ENCODE measurements at places on chromosomes 1 and 21.

- DNase-seq: no peak
Observed at GRCh38 chr1:238900334-238900865, 486.0 kb upstream of the CHRM3 start.

DNA sequence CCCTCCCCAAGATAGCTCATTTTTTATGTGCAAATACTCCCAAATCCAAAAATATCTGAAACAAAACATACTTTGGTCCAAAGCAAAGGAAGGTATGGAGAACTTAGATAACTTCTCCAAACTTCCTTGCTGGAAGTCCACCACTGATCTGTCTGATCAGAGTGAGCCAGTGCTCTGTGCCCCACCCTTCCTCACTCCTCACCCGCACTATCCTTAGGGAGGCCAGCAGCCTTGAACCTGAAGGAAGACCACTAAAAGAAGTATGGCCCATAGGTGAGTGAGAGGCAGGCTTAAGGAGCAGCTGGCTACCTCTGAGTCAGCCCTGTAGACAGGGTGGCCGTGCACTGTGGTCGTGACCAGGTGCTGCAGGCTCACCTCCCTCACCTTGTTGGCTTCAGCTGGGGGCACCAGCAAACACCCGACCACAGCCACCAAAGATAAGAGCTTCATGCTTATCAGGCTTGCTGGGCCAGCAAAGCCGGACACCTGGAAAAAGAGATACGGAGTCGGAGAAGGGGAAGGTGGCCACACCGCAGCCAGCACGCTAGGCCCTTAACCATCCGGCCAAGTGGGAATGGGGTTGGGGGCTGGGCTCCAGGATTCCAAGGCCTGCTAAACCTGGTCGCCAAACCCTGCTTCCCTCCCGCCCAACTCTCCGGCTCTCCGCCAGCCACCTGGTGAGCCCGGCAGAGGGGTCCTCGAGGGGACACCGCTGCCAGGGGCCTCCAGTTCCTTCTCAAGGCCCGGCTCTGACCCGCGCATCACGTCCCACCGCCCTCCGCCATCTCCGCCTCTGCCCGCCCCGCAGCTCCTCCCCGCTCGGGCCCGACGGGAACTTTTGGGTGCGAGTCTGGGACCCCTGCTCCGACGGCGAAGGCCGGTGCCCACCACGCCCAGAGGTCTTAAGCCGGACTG is 543 bp downstream of the TMEM9 start:
- no peak for DNase-seq

GRCh38 chr1:168373869-168374268 is 93.2 kb downstream of the TBX19 start:
- no peak for DNase-seq

DNA sequence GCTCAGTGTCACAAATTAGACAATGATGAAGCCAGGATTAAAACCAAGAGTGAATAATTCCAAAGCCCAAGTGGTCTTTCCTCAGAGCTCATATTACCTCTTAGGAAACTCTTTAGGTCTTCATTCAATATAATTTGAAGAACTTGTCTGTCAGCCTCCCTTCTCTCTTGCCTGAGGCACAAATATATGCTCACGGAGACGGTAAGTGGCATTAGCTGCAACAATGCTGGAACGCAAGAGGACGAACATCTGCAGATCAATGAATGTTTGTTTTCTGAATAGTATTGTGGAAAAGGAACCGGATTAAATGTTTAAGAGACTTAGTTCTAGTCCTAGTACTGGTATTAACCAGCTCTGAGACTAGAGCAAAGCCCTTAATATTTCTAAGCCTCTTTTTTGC is 39.7 kb upstream of the LYST start:
- no peak for DNase-seq

DNA sequence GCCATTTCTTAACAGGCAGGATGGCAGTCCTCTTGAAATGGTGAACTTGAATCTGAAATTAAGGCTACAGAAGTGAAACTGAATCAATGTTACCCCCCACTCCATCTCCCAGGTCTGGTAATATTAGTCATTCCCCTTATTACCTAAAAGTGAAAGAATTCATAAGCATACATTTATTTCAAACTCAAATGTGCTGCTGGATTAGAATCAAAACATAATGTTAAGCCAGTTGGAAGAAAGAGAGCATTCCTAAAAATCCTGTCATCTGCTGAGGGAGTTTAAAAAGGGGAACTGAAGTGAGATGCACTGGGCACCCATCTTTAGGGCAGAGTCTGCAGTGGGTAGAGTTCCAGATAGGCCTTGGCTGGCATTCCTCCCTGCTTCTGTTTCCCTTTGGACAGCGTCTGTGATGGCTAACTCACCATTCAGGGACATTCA is 17.4 kb downstream of the KIAA0319L start:
- DNase-seq: no peak

DNA sequence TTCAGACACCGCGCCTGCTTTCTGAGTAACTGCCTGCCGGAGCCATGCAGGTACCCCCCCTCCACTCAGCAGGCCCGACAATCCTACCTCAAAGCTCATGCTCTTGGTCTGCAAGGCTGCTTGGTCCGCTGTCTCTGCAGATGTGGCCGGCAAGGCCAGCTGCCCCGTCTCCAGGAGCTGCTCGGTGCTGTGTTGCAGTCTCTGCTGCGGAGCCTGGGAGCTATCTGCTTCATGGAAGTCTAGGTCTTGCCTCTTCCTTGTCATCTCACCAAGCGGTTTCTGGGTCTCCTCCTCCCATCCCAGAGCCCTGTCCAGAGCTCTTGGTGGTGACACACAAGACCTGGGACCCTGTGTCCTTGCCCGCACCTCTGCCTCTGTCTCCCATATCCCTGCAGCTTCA is 24.0 kb upstream of the GNPAT start:
- DNase-seq: no peak

- no peak for DNase-seq
Observed at GRCh38 chr21:37748351-37748750, 167.9 kb downstream of the KCNJ6 start.

DNA sequence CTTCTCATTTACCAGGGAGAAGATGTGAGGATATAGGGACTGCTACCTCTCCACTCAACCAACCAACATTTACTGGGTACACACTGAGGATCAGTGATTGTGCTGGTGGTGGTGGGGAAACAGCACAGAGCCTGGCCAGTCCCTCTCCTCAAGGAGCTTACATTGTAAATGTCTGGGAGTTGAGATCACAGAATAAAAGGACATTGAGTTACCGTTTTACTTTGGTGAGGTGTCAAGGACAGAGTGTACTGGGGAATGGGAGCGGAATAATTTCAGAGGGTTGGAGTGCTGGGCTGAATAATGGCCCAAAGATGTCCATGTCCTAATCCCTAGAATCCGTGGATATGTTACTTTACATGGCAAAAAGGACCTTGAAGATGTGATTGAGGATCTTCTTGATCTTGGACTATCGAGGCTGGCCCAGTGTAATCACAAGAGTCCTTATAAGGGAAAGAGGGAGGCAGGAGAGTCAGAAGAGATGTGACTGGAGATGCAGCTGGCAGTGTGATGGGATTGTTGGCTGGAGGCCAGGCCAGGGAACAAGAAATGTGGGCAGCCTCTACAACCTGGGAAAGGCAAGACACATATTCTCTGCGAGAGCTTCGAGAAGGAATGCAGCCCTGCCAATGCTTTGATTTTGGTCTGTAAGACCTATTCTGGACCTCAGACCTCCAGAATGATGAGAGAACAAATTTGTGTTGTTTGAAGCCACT is 26.6 kb upstream of the RWDD3 start:
- DNase-seq: no peak

DNA sequence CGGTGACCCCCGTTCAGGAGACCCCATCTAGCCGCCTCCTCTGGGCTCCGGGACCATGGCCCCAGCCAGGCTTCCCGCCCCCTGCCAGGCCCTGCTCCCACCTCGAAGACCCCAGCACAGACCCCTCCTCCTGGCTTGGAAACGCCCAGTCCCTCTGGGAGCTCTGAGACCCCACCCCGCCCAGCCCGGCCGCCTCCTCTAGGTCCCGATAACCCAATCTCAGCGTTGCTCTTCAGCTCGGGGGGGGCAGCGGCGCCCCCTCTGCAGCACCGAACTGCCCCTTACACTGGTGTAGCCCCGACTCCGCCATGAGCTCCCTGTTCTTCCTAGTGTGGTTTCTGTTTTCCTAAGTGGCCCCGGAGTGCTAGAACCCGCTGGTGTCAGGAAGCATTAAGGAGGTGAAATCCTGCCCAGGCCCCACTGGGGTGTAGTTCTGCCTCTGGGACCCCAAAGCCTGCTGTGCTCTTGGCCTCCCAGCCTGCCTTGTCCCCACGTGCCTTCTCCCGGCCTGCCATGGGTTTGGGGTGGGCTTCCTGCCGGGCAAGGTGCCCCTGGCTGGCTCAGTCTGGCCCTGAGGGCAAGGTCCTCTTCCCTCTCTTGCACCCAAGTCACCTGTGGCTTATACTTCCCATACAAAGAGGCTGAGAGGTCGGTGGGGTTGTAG is 10.7 kb upstream of the MMEL1 start:
- DNase-seq: no peak

DNA sequence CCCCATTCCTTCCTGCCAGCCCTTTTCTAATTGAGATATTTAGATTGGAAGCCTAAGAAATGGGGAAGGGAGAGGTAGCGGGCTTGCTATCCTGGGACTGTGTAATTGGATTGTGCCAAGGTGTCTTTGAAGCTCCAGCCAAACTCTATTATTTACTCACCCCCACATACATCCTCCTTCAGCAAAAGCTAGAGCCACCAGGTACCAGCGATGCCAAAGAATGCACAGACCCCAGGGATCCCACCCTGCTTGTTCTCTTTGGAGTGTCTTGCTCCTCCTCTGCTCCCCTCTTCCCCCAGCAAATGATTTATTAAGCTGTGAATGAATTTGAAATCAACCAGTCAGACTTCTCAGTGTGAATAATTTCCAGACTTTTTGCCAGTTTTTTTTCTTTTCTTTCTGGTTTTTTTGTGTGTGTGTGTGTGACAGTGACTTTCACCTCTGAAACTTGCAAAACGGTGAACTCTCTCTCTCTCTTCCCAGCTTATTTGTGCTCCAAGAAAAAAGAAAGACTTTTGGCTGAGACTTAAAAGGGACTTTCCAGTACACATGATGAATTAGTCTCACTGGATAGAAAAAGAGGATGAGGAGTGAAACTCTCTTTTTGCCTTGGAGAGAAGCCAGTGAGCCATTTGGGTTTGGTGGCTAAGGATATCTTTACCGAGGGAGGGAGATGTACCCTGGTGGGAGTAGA is 1.8 kb downstream of the VASH2 start:
- DNase-seq: no peak

- no peak for DNase-seq
Observed at GRCh38 chr1:177914603-177915002, 55.3 kb downstream of the SEC16B start.

- peak; percentile 66 for DNase-seq
Observed at GRCh38 chr1:55064861-55065263, 25.5 kb downstream of the PCSK9 start.

DNA sequence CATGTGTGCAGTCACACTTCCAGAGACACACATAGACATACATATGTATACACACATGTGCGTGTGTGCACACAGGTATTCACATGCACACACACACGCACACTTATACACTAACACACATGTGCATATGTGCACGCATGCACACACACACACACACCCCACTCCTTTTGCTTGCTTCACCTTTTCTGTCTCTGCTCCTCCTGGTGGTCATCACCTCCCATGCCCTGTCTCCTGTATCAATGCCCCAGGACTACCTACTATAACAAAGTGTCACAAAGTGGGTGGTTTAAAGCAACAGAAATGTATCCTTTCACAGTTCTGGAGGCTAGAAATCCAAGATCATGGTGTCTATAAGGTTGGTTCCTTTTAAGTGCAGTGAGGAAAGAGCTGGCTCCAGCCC is 27.4 kb downstream of the ETS2 start:
- no peak for DNase-seq

DNA sequence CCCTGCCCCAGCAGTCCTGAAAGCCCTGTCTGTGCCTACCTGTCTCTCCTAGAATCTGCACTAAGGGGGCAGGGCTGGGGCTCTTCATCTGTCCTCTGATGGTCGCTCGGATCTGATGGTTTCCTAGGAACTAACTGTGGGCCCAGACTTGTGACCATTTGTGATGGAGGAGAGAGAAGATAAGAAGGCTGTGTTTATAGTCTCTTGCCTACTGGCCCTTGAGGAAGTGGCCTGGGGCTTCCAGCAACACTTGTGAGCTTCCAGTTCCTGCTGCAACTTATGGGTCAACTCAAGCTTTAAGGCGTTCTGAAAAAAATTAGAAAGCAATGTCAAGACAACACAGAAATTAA is 53.2 kb upstream of the SYNC start:
- DNase-seq: no peak

GRCh38 chr1:22808676-22809483 is 98.2 kb downstream of the EPHB2 start:
- no peak for DNase-seq

- DNase-seq: no peak
Observed at GRCh38 chr1:173093691-173094445, 43.1 kb upstream of the TNFSF18 start.

GRCh38 chr1:205248793-205249601 is 21.3 kb downstream of the TMCC2 start:
- DNase-seq: peak; percentile 82

DNA sequence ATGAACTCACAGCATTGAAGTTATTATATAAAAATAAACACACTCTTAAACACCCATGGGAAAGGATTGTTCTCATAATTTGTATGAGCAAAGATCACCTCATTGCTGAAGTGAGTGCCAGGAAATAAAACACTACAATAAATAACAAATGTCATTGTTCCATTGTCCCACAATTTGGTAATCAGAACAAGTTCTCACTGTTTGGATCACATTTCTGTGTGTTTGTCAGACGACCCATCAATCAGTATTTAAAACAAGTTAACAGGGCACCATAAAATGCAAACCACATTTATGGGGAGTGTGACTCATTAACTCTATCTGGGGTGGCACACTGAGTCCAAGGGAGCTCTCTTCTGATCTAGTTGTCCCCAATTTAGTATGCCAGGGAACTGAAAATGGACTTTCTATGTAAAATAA is 124.5 kb downstream of the PTPRC start:
- DNase-seq: no peak

DNA sequence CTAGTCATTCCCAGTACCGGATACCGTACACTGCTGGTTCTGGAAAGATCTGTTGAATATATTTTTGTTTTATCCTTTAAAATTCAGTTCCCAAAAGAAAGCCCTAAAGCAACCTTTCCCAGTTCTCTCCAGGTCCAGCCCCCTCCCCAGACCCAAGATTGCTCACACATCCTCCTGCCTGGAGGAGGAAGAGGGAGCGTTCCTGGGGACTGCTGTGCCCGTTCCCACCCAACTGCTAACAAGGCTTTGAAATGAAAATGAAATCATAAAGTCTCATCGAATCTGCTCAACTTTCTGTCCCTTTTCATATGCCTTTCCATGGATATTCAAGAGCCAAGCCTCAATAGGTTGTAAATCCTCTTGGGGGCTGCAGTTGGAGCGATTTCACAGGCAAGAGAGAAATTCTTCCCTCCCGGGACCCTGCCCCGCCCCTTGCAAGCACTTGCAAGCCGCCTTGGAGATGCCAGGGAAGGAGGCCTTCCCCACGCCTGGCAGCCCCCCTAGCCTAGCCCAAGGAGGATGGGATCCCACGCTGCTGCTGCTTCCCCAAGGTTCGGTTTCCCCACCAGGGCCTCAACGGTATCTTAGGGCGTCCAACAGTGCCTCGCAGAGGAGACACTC is 113.2 kb upstream of the CACHD1 start:
- DNase-seq: no peak

- no peak for DNase-seq
Observed at GRCh38 chr1:8094481-8095241, 68.6 kb upstream of the ERRFI1 start.

Data from coronary artery (tissue), 2 donors.